WTC11 (cell line): ENCODE measurements at places on chromosomes 4 and X.

DNA sequence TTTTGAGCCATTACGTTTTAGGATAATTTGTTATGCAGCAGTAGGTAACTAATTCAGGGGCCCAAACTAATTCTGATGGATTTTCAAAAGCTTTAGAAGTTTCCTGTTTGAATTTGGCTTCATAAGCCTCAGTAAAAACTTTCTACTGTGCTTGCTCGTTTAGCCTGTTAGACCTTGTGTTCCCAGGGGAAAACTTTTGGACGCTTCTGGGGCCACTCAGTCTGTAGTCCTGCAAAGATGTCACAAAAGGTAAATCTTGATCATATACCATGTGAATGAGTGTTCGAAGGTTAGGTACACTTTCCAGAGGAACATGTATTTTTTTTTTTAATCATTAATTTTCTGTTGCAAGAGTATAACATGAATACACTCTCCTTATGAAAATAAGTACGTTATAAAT, 70.7 kb downstream of the SUPT20HL2 start:
- DNase-seq = no peak

DNA sequence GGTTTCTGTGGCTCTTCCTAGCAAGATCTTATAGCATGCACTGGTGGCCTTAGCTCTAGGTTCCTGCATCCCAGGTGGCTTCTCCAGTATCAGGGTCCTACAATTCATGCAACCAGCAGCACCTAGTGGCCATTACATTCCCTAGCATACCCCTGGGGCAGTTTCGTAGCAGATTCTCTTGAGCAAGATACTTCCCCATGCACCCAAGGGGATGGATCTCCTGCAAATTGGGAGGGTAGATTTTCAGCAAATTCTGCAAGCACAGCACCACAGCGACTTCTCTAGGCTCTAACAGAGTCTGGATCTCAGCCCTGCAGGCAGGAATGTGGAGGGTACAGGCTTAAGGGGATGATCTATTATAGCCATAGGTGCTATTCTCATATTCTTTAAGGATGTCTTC, 13.1 kb upstream of the SLC9B1 start:
- DNase-seq = peak; percentile 60

GRCh38 chrX:11609109-11609508, 56.6 kb downstream of the ARHGAP6 start:
- DNase-seq = no peak

DNA sequence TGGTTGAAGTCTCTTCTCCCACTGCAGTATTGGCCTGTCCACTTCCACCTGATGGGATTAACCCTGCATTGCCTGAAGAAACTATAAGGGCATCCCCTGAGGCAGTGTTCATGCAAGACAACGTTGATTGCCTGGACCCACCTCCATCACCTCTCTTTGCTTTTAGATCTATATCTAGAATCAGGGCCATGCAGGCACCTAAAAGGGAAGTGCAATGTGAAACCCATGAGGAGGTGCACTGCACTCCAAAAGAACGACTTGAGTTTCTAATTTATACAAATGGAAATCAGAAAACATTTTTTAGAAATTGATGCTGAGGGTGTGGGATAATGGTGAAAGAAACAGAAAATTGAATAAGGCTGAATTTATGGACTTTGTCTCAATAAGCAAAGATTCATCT, 694.4 kb downstream of the TRAM1L1 start:
- no peak for DNase-seq

GRCh38 chrX:105274091-105274490, 53.6 kb upstream of the TEX13A start:
- no peak for DNase-seq

DNA sequence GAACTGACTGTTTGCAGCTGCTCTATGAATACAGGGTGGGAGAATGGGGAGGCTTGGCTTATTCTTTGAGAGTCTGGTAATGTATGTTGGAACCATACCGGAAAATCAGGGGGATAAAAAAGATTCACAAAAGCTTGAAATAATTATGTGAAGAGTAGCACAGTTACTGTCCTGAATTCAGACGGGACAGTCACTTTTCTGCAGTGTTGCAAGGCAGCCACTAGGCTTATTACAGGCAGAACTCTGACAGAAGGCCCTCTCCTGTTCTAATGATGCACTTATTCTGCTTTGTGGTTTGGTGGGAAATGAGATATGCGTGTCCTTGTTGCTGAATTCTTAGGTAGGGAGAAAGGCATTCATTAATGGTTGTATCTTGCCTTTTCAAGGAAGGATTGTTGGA, 37.2 kb downstream of the GUCY1B1 start:
- no peak for DNase-seq

DNA sequence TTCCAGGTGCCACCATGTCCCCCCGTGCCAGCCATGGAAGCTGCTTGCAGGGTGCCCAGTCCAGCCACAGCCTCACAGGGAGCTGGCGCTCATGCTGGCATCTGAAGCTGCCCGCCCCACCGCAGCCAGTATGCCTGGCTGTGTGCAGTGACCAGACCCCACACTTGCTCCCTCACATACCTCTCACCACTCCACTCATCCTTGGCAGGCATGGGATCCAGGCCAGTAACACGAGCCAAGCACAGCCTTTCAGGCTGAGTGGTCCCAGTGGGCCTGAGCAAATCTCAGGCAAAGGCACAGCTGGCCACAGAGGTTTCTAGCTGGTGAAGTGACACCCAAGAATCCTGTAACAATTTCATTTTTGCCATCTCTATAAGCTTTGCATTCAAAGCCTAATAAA, 48.4 kb upstream of the SEC24B start:
- DNase-seq = no peak

- no peak for DNase-seq
Measured at GRCh38 chr4:108831886-108832285, 69.0 kb upstream of the ETNPPL start.

DNA sequence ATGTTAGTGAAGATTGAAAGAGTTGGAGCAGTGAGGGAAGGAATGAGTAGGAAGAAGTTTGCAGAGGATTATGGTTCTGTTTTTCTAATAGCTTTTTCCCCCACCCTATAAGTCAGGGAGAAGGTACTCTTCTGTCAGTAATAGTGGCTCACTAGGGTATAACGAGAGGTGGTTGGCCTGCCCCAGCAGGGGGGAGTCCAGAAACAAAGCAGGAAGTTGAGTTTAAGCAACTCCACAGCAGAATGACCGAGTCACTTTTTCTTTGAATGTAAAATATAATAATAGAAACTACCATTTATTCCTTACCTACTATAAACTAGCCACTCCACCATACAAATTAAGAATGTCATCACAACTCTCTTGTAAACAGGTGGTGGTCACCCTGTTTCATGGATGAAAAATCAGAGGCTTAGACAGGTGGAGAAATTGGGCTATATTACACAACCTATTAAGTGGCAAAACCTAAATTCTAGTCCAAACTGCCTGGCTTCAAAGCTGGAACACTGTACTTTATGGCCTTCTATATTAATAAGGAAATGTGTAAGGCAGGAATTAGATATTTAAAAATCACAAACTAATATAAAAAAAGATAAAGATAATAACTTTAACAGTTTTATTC, 21.9 kb downstream of the AP1AR start:
- peak; percentile 31 for DNase-seq

DNA sequence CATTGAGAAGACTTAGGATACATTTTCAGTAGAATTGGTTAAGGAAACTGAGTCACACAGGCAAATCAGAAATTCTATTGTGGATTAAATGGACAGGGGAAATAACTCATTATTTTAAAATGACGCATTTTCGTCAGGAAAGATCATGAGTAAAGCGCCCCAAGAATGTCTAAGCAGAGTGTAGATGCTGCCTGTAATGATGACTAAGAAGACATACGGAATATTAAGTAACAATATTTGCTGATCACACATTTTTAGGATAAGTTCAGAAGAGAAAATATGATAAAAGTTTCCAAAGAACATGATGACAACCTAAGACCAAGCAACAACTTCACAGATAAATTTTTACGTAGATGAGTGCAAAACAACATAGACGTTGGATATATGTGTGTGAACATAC, 596.3 kb upstream of the TENM3 start:
- no peak for DNase-seq

GRCh38 chrX:24426921-24427746, 38.0 kb upstream of the PDK3 start:
- DNase-seq = no peak

- DNase-seq = no peak
Measured at GRCh38 chr4:79865201-79865597, 207.8 kb downstream of the ANTXR2 start.

DNA sequence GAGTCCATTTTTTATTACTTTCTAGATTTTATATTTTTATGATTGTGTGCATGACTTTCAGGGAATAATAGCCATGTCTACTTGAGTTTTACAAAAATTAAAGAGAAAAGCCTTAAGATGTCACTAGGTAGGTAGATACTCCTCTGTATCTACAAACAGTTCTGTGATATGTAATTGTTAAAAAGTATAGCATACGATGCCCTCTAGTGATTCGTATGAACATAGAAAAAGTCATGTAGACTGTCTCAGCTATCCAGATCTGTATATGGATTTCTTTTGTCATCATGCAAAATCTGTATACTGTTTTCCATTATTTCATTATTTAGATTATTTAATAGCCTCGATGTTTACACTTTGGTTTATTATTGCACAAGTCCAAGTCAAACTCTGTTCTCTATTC, 856.6 kb downstream of the CENPC start:
- no peak for DNase-seq

- no peak for DNase-seq
Measured at GRCh38 chr4:97396097-97396496, 747.2 kb downstream of the STPG2 start.

GRCh38 chr4:184094532-184095159, 123.0 kb downstream of the ENPP6 start:
- no peak for DNase-seq

GRCh38 chr4:78551420-78552351, at the start of gene ANXA3:
TSS of gene ANXA3 (plus strand) at chr4:78551770. CDS start at chr4:78554474, 2,704 bp downstream.
- peak; percentile 80 for DNase-seq

- no peak for DNase-seq
Measured at GRCh38 chrX:133607419-133608348, 192.4 kb upstream of the GPC4 start.

DNA sequence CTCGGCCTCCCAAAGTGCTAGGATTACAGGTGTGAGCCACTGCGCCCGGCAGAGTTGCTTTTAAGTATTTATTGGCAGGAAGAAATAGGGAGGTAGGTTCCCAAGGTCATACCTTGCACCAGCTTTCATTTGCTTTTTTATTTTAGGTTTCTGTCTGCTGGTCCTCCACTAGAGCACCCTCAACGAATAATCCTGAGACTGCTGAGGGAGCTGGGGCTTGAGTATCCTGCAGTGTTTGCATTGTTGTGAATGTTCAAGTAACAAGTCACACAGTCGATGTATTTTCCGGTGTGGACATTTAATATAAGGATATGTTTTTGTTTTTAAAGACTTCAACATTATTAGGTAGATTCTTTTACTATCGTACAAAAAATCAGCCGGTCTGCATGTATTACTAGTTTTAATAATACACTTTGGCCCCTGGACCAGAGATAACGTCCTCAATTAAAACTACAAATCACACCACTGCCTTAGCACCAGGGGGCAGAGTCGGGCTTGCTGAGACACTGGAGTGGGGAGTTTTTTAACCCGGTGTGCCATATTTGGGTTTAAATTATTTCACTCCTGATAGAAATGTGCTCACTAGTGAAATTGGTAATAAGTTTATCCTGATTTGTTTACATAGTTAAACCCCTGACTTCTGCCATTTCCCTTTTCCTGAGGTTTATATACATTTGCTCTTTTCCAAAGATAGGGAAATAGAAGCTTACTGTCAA, 11.6 kb downstream of the SMIM20 start:
- DNase-seq = peak; percentile 57

DNA sequence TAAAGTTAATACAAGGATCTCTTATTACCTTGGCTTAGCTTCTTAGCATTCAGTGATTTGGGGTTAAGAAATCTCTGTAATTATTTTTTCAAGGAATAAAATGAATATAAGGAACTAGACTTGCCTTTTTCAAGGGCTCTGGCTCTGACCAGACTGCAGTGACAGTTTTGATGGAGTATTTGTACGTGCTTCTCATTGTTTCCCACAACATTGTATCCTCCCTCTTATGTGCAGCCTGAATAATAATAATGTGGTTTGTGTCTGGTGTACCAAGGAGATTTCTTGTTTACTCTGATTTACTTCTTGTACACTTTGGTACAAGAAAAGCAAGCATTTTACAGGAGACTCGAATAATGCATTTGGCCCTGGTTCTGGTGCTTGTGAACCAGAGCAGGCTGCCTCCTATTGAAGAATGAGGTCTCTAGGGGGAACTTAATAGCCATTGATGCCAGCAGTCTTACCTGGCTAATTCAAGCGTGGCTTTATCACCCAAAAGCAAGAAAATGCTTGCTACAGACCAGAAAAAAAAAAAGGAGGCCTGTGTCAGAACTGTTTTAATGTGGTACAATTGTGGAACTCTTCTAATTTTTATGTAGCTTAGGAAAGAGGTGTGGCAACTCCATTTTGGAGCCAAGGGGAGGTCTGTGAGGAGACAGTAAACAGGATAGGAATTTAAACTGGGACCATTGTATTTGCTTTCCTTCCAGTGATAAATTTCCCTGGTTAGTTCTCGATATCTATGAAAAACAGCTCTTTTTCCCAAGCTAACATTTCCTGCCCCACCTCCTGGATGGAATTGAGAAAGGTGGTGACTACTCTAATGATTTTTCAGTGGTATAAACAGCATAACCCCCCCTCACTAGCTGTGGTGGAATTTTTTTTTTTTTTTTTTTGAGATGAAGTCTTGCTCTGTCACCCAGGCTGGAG, 5.6 kb downstream of the OTC start:
- DNase-seq = no peak

- DNase-seq = no peak
Measured at GRCh38 chr4:66187175-66187720, 517.0 kb upstream of the EPHA5 start.

DNA sequence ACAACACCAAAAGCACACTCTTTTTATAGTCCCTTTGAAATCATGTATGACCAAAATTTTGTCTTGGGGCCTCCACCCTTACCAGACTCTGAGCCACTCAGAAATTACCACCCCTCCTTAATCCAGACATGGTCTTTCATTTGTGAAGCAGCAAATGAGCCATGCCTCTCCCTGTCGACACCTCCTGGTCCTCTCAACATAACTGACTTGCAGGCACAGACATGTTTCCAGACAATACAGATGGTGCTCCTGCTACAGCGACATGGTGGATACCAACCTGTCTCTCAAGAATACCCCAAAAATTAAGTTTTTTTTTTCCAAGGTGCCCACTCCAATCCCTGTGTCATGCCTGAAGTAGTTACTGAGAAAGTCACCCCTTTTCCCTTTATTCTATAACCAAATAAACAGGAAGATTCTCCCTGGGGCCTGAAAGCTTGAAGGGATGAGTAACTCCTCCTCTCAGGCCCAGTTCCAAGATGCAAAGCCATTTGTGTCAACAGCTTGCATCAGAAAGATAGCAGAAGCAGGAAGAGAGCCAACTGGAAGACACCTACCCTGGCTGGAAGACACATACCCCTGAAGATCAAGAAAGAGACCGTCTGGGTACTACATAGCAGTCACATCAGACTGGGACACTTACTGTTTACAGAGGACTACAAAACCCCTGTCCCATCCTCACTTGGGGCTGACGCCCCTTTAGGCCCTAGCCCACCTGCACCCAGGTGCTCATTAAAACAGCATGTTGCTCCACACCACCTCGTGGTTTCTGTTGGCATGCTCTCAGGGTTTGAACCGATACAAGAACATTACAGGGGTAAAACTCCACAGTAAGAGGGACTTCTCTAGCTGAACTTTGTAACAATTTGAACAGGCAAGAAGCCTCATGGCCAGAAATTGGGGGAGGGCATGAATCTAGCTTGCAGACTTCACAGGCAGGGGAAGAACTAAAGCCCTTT, 5.5 kb upstream of the UGT2B17 start:
- no peak for DNase-seq
